ENCODE measurements at places on chromosomes 11 and 22. TPM values are rescaled to one million over a fixed set of nuclear protein-coding genes. Genes with fewer than 3 reads are reported as not detected.

GRCh38 chr11:65588199-65589054, 7.2 kb downstream of the KCNK7 start:
- DNase-seq = peak; percentile 51

DNA sequence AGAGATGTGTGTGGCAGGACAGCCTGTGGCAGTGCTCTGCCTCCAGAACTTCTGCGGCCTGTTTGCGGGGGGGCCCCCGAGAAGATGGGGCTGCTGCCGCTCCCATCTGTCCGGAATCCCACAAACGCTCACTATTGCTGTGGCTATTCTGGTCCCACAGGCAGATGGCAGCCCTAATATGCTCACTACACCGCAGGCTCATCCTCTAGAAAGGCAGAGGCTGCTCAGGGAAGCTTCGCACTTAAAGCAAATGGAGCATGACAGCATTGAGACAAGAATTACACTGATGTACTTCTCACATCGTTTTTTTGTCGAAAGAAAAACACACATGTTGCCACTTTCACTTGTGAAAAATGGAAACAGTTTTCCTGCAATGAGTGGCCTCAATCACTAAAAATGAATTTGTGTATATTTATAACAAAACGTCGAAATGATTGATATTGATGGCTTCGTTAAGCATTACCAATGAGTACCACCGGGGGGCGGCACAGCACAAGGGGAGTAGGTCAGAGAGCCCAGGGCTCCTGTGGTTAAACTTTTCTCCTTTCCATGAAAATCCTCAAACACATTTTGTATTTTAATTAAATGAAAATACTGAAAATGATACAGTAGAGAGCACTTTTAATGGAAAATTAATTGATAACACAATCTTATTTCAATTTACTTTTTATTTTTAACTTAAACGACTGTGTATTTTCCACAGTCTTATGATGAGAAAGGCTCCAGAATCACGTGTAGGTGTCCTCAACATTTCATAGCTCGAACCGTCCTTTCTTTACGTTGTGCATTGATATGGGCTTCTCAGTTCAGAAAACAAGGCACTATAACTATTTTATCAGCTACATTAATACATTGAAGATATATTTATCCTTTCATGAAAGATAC, 69.1 kb downstream of the CTTN start:
- DNase-seq = peak; percentile 46

DNA sequence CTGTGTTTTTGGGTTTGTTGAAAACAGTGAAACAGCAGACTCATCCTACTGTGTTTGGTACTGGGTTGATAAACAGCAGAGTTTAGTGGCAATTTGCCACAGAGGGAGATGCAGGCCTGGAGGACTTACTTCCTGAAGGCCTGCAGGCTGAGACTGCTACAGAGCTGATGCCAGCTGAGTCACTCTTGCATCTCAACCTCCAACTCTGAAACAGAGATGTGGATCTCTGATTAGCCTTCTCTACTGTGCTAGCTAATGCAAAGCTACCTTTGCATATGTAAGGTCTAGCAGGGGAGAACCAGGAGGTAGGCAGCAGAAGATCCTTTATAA, 14.3 kb downstream of the ATP5MG start:
- DNase-seq = peak; percentile 99

- DNase-seq = no peak
Measured at GRCh38 chr22:45867118-45867905, 109.7 kb downstream of the WNT7B start.

DNA sequence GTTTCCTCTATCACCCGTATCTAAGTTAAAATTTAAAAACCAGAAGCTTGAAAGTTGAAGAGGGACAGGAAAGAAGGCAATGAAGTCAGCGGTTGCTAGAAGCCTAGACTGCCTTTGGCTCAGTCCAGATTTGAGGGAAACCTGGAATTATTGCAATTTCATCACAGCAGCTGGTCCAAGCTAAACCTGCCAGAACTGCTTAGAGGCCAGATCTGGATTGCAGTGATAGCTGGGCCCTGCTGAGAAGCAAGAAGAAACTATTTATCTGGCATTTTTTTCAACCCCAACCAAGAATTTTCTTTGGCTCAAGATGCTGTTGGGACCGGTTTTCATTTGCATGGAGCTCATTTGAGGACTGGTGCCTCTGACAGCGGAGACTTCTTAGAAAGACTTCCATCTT, 121.5 kb upstream of the TEAD1 start:
- no peak for DNase-seq

DNA sequence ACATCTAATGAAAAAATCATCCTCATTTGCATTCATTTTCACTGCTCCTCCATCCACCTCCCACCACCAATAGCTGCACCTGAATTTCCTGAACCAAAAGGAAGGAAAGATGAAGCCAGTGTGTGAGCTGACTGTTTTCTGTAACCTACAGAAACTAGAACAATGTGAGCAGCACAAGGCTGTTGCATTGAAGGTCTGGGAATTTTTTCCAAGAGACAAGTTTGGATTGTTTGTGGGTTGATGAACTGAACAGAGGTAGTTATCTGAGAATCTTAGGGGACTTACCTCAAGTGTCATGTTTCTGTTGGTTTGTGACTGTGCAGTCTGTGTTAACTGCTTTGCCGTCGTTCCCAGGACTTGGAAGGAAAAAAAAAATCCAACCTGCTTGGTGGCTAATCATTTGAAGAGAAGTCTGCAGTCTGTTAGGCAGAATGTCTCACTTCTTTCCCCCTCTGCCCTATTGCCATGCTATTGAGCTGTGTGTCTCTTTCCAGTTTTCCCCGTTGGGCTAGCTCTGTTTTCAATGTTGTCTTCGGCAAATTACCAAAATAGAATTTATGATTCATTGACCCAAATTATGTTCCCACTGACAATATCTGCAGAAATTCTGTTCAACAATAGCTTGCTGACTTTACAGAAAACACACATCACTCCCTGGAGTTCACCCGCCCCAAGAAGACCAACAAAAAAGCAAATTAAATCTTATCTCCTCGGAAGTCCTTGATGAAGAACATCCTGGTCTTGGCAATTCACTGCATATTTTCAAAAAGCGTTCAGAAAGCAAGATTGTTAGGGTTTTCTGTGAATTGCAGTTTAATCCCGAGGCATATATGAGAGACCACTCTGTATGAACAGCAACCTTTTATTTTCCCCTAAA, 76.0 kb downstream of the SC5D start:
- no peak for DNase-seq

- peak; percentile 17 for DNase-seq
Measured at GRCh38 chr11:106021181-106021966, 666 bp downstream of the MSANTD4 start.

DNA sequence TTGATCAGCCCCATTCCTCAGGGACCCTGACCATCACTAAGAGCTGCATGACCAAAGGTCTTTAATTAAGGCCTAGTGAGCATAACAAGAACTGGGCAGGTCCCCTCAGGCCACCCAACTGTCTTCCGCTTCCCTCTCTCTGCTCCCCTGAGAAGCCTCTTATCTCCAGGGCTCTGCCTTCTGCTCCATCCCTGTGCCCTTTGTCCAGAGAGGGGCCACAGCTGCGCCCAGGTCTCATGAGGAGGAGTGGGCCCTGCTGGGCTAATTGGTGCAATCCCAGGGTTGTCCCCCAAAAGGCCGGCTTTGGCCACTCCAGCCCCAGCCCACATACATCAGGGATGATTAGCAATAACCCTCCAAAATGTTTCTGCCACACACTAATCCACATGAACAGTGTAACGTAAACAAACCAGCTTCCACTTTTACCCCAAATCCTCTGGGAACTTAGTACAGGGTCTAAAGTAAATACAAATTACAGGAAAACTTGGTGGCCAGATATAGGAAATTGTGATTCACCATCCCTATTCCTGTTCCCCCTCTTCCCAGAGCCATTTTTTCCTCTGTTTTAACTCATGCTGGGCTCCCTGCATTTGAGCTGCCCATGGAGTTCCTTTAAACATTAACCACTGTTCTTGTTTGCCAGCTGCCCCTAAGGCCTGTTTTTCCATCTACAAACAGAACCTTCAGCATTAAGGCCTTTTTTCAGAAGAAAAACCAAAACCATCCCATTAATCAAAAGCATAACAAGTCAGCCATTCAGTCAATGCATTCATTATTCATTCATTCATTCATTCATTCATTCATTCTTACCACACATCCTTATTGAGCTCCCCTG, 34.6 kb upstream of the CAVIN3 start:
- no peak for DNase-seq

Gene POU2AF1
- not detected for total RNA-seq

Gene RFPL3
- total RNA-seq = not detected

Gene OR51B5
- not detected for total RNA-seq

Gene CELSR1
- total RNA-seq = 11.8 TPM

Gene NOL12
- total RNA-seq = 25.9 TPM
